NCI-H774 (cell line): ENCODE measurements at places on chromosomes 6 and 20.
A peak's percentile ranks its signal among the peaks of the same experiment; 100 is the strongest.

GRCh38 chr6:121321282-121321681 is 13.0 kb downstream of the TBC1D32 start:
- DNase-seq = no peak

GRCh38 chr20:17568972-17569521 is 828 bp upstream of the DSTN start:
- DNase-seq = peak; percentile 49

GRCh38 chr20:38623061-38623460 is 21.5 kb downstream of the ARHGAP40 start:
- no peak for DNase-seq

- DNase-seq = no peak
Measured at GRCh38 chr6:168442646-168443045, 1.7 kb downstream of the SMOC2 start.

- no peak for DNase-seq
Measured at GRCh38 chr6:15274692-15275387, 29.0 kb downstream of the JARID2 start.

DNA sequence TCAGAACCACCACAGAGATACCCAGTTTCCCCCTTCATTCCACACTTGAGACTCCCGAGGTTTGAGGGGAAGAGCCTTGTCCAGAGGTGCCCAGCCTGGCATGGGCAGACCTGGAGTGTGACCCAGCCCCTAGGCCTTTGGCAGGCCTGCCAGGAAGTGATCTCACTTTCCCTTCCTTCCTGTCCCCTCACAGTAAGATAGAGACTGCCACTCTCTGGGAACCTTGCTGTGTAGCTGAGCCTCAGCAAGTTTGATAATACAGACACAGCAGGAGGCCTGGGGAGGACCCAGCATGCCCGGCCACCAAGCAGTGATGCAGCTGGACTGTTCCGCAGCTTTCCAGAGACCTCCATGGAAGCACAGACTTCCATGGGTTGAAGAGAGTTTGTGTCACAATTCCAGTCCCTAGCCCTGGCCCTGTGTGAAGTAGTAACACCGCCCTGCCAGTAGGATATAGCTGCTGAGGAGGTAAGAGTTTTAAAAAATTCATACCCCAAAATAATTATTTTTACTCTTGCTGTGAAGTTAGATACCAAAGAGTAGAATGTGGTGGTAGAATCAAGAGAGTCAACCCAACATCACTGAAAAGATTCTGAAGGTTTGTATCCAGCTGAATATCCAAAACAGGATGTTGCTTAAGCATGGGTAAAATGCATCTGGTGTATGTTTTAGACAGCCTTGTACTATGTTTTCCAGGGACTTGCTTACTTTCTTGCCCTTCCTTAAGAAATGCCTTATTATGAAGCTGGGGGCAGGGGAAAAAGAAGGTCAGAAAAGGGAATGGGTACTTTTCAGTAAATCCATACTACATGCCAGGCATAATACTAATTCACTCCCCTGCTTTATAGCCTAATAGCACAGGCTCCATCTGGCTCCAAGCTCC is 16.3 kb downstream of the PKIG start:
- no peak for DNase-seq

DNA sequence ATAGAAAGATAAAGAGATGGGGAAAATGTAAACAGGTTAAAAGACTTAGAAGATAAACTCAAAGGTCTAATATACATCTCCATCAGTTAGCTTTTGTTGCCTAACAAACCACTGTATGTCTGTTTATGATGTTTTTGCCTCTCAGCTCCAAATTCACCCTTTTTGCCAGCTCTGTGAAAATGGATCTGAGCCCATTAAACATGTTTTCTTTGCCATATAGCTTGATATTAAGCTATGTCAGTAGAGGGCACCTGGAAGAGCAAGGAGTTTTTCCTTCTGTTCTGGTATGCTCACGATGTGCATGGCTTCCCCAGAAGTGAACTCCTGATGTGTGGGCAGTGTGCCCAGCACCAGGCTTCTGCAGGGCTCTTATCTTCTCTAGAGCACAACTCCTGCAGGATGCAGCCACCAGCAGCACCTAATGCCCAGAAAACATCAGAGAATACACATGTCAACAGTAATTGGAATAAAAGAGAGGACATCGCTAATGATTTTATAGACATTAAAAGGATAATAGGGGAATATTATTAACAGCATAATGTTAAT is 14.6 kb upstream of the SNX9 start:
- DNase-seq = no peak

DNA sequence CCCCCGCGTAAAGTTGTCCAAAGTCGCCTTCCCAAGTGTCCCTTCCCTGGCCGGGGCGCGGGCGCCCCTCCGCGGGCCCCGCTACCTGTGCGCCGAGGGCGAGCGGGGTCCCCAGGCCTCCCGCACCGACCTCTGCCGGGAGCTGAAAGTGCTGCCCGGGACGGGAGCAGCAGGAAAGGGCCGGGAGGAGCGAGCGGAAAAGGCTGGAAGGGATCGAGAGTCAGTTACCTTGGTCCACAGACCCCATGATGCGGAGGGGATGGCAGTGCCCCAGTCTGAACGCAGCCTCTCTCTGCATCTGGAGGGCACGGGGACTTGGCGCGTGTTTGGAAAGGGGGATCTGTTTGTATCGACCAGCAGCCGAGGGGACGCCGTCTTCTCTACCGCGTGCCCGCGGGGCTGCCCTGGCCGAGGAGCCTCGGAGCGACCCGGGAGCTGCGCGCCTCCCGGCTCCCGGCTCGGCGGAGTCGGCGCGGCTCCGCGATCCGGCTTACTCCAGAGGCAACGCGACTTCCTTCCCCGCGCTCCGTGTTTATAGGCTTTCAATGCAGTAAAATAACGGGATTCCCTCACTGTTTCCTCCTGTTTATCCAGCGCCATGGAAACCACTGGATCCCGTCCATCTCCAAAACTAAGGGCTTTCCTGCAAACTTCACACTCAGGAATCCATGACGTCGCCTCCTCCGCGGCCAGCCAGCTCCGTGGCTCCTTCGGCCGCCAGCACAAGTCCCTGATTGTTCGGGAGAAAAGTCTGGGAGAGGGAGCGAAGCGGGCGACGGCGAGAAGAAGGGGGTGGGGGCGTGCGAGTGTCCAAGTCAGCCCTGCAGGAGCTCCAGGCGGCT is 20.0 kb upstream of the NFATC2 start:
- DNase-seq = no peak

- no peak for DNase-seq
Measured at GRCh38 chr6:39102071-39102820, 12.7 kb downstream of the SAYSD1 start.

DNA sequence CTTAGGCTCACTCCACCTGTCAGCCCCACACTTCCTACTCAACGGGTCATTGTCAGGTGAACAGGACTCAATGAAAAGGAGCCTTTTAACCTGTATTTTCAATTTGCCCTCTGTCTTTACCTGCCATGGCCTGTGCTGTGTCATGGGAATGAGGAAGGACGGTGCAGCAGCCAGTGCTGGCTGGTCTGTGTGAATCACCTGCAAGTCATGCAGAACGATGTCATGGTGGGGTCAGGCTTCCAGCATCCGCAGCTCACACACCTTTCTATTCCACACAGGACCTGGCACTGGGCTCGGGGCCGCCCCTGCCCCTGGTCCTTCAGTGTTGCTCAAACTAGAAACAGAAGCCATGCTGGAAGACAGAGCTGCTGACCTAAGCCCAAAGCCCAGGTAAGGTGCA is 188.7 kb upstream of the GMDS start:
- DNase-seq = no peak

- DNase-seq = no peak
Measured at GRCh38 chr20:20063941-20064702, 11.8 kb downstream of the CFAP61 start.

DNA sequence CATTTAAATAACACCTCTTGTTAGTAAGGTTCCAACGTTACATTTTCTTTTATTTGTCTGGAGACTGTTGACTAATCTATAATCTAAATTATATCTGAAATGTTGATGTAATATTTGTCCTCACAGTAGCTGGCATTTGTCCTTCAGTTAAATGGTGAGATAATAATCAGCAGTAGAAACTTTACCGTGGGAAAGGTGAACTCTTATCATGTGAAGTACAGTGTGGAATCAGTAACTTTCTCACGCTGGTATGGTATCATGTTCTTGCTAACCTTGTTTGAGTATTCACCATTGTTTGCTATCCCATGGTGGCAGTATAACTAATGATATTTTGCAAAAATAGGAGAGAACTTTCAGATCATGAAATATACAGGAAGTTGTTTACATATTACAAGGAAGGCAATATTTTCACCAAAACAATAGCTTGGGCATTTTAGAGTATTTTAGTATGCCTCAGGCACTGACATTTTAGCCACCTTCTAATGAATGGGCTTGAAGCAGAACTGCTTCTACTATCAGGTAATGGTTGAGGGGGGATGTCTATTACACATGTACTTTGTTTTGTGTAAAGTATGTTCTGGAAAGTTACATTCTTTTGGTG is 4.8 kb downstream of the GMNN start:
- DNase-seq = no peak

DNA sequence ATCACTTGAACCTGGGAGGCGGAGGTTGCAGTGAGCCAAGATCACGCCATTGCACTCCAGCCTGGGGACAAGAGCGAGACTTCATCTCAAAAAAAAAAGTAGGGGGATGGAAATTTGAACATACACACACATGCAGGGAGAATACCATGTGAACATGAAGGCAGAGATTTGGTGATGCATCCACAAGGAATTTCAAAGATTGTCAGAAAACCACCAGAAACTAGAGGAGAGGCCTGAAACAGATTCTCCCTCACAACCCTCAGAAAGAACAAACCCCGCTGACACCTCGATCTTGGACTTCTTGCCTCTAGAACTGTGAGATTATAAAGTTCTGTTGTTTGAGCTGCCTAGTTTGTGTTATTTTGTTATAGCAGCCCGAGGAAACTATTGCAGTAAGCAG is 125.5 kb downstream of the GPX5 start:
- no peak for DNase-seq

DNA sequence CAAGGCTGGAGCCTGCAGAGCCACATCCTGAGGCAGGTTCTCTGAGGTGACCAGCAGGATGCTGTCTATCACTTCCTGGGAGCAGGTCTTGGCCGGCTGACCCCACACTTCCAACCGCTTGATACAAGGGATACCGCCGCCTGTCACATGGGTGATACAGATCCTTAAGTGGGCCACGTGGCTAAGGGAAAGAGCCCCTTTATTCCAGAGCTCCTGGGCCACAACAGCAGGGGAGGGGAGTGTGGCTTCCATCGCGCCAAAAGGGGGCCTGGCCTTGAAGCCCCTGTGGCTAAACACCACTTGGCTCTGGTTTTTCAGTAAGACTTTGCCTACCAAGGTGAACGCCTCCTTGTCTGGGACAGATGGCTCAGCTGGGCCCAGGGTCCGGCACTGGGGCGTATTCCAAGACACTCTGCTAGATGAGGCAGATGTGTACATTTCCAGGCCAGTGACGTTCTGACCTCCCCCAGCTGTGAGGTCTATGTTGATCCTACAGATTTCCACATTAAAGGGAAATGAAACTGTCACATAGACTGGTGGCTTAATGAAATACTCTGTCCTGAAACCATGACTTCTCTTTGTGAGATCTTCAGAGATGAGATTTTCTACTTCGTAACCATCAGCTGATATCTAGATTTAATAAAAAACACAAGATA is 37.6 kb upstream of the AVP start:
- no peak for DNase-seq

- DNase-seq = no peak
Measured at GRCh38 chr6:34378470-34378869, 14.0 kb downstream of the NUDT3 start.

GRCh38 chr6:107703606-107704005 is 120.5 kb downstream of the SCML4 start:
- DNase-seq = no peak

GRCh38 chr6:84623956-84624680 is 140.3 kb downstream of the TBX18 start:
- no peak for DNase-seq

DNA sequence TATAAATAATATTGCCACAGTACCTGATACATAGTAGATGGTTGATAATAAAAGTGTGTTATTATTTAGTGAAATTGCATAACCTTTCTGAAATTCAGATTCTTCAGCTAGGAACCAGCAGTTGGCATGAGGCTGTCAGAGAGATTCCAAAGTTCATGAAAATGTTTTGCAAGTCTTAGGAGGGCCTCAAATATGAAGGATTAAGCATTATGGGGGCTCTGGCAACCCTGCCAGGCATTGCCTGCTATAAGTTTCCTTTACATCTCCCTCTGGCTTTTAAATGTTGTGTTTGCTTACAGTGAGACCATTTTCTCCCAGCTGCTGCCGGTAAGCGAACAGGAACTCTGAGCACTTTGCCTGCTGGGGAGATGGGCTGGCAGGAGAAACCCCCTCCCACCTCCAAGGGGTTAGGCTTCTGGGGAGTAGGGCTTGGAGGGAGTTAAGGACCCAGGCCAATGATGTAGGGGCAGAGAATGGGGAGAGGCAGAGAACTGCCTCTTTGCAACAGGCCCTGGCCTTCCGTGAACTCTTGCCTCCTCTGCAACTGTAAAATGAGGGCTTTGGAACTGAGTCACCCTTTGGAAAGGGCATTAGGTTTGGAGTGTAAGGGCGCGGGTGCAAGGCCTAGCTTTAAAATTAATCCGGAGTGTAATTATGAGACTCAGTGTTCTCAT is 33.2 kb upstream of the KIF3B start:
- DNase-seq = no peak

DNA sequence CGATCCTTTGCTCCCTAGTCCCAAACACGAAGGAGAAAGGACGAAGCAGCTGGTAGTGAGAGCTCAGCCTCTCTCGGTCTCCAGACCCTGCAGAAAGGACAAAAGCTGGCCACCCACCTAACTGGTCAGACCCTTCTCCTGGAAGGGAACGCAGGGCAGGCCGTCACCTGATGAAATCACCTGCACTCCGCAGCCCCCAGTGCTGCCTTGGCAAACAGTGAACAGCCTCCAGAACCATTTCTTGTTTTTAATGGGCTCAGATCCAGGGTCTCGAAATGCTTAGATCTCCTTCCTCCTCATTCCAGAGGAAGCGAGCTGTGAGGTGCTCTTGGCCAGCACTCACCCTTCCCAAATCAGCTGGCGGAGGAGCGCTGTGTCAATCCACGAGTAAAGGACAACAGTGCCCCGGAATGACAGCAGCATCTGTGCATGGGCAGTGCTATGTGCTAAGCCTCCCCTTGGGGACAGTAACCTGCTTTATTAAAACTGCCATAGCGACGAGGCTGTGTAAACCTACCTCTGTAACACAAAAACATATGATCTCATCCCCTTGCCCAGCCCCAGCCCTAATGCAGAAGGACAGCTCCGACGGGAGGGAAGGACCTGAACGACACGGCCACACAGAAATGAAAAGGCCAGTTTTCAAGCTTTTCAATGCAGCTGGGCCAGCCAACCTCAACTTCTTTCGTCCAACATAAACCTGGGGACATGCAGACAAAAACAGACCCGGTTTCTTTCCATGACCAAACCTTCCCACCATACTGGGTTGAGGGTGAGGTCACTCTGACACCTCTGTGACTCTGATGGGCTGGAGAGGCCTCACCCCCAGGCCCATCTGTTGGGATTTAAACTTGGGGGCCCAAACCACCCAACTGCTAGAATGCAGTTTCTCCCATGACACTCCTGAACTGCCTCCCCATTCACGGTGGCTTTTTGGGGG is 43.3 kb downstream of the SULF2 start:
- DNase-seq = no peak
